ENCODE measurements at places on chromosomes 2 and 18. TPM values are rescaled to one million over a fixed set of nuclear protein-coding genes. Genes with fewer than 3 reads are reported as not detected.

GRCh38 chr2:8486141-8486540, 195.7 kb upstream of the ID2 start:
- no peak for DNase-seq

DNA sequence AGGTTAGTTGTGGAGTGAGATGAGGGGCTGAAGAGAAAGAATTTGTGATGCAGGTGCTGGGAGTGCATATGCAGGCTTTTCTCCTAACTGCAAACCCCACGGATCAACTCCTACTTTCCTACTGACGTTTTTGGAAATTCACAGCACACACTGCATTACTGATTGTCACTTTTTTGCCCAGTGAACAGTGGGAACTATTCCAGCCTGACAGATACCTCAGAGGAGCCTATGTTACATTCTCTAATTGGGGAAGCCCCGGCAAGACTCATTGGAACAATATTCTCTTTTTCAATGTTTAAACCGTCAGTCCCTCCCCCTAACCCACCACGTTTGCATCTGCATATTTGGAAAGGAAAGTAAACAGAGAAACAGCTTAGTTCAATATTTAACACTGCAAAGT, 126.2 kb downstream of the DPP4 start:
- DNase-seq: no peak

GRCh38 chr2:57461624-57462023, 585.0 kb upstream of the VRK2 start:
- DNase-seq: no peak

DNA sequence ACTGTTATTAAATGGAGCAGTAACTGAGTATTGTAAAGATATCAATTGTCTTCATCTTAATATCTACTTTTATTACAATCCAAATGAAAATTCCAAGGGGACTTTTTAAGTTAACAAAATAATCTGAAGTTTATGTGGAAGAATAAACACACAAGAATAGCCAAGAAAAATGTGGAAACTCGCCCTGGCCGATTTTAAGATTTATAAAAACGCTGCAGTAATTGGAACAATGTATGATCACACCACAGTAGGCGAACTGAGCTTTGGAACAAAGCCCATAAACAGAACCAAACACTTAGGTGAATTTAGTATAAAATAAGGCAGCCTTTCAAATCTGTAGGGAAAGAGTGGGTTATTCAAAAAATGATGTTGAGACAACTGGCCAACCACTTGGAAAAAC, 96.3 kb downstream of the ANTXR1 start:
- DNase-seq: no peak

- DNase-seq: peak; percentile 82
Measured at GRCh38 chr2:112706170-112706664, 14.6 kb upstream of the NT5DC4 start.

DNA sequence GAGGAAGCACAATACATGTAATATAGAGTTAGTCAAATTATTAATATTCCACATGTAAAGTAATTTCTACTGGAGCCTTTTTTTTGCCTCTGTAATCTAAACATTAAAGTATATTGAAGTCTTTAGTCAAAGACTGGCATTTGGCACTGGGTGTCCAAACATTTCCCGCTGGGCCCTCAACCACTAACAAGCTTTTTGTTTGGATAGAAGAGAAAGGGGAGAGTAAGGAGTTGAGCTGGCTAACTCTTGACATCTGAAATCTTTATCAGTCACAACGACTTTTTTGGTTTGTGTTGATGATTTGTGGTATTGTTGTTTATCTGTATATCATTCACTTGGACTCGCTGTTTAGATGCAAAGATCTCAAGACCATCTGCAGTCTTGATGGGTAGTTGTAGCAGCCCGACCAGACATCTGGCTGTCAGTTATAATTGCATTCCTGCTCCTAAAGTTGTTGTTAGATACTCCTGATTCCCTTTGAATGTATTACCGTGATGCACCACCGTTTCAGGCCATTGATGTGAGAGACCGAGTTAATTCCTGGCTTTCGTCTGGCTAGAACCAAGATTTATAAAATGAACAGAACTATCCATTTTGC, 379.6 kb downstream of the MTX2 start:
- no peak for DNase-seq

DNA sequence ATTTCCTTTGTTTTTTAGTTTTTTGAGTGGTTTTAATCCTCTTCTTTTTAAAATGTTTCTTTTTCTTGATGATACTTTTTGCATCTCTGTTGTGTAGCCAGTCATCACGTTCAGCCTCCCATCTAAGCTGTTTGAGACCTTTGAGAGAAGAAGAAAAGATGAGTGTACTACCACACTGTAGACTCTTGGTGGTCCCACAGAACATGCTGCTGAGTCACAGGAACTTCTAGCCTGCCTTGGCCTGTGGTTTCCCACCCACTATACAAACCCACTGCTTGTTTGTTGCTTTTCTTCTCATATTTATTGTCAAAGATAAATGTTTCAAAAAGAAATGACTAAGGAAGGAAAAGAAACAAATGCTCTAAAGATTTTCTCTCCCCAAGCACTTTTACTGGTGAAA, 5.5 kb downstream of the CEBPZOS start:
- no peak for DNase-seq

DNA sequence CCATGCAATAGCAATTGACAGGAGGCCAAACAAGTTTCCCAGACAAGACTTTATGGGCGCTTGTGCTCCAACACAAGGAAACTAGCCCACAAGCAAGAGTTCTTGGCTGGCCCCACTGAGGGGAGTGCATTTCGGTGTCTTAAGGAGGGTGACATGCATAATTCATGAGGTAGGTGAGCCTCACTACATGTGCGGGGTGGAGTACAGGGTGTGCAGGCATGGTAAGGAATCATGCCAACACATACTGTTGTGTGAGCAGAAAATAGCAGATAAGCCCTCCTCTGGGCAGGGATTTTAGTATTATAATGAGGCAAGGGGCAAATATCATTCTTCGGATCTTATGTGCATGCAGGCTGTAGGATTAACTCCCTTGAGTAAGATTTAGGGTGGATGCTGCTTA, 78.7 kb upstream of the SLC1A4 start:
- no peak for DNase-seq

DNA sequence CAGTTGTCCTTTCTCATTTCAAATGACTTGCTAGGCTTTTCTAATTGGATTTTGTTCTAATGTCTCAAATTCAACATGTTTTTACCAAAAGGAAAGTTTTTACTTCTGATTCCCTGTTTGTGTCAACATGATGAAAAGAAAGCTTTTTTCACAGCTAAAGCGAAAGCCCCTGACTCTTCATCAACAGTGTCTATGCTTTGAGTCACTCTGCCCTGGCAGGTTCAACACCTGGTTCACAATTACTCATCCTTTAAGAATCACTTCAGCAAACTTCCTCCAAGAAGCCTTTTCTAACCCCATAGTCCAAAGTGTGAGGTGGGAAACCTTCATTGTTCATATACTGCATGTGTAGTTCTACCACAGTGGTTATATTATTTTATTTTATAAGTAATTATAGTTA, 7.6 kb upstream of the DSG2 start:
- no peak for DNase-seq

DNA sequence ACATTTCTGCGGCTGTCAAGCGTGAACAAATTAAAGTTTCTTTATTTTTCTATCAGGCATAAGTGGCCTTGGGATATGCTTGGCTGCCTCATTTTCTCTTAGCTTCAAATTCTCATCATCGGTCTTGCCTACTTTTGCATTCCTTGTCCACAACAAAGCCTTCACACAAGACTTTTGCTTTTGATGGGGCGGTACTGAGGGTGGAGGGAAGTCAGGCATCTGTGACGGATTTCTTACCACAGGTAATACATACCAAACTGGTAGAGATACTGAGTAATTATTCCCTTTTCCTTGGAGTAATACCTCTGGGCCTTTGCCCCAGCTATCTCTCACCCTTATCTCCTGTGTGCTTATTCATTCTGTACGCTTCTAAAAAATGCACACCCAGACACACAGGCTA, 468.3 kb upstream of the RGPD4 start:
- no peak for DNase-seq

- no peak for DNase-seq
Measured at GRCh38 chr18:23373570-23373969, 79.5 kb upstream of the RIOK3 start.

Gene GPR39
- not detected for total RNA-seq

DNA sequence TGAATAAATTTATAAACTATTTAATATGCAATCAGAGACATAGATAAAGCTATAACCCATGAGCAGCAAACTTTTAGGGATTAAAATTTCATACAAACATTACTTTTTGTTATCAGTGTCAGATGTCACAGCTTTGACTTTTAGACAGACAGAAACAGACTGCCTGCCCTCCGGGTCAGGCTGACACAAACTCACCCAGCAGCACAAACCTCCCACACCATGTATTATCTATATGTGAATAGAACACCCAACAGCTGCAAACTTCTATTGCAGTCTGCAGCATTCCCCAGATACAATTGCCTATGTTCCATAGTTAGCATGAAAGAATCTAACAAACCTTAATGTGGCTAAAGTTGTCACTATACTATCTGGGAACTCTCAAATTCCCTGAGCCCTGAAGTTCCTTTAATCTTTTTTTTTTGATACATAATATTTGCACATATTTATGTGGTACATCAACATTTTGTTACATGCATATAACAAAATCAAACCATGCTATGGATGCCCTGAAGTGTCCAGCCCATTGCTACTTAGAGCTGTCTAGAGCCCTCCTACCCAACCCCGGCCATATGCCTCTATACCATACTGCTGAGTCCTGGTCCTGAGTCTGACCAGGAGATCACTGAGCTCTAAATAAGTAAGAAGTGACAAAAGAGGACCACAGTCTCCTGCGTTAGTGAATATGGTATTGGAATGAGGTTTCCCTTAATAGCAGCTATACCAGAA, 214.4 kb downstream of the ZNF385B start:
- DNase-seq: no peak

DNA sequence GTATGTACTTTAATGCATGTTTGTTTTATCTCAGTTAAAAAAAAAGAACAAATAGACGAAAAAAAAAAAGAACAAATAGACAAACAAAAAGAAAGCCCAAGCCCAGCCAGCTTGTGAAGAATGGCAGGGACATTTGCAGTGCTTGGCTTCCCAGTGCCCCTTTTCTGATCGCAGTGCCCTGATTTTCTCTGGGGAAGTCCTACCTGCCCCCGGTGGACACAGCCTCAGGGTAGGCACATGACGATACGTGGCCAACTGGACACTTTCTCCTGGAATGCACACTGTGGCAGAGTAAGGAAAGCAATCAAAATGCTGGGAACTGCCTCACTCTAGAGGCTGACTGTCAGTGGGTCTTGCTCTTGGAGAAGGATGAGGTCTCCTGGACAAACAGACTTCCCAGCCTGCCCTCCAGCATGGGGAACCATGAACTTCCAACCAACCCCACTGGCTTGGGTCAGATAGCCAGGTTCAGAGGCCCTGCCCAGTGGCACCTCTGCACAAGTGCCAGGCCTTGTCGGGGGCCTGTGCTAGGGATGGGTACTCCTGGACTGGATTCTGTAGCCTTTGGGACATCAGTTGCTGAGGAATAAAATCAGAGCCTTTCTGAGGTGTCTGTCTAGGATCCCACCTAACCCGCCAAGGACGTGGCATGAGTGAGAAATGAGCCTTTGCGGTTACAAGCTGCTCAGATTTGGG, 76.7 kb downstream of the INHBB start:
- DNase-seq: no peak

DNA sequence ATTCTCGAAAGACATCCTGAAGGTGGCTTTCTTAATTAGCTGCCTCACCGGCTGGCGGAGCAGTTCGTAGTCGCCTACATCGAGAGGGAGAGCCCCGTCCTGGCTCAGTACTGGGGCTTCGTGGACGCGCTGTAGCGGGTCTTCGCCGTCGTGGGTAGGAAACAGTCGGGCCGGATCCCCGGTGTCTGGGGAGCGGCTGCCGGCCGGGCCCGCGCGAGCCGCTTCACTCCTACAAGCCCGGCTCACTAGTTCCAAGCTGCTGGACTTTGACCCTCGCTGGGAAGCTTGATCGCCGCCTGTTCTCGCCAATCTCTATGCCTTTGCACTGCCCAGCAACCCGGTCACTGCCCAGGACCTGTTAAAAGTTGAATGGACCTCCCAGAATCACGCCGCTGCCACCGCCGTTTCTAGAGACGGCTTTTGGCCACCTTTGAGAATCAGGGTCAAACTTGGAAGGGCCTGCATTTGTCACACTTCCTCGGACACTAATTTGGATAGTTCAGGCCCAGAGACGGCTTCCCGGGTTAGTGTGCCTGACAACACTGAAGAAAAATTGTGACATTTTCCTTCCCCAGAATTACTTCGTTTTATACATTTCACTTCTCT, 41.4 kb upstream of the AKAIN1 start:
- no peak for DNase-seq

Gene DTNA
- total RNA-seq: not detected

GRCh38 chr2:230898016-230898712, 26.9 kb downstream of the GPR55 start:
- DNase-seq: no peak

GRCh38 chr2:192026059-192026824, 168.5 kb downstream of the TMEFF2 start:
- DNase-seq: no peak

- peak; percentile 40 for DNase-seq
Measured at GRCh38 chr18:9792565-9793245, 84.6 kb downstream of the RAB31 start.

Gene C2orf66
- total RNA-seq: 0.17 TPM

DNA sequence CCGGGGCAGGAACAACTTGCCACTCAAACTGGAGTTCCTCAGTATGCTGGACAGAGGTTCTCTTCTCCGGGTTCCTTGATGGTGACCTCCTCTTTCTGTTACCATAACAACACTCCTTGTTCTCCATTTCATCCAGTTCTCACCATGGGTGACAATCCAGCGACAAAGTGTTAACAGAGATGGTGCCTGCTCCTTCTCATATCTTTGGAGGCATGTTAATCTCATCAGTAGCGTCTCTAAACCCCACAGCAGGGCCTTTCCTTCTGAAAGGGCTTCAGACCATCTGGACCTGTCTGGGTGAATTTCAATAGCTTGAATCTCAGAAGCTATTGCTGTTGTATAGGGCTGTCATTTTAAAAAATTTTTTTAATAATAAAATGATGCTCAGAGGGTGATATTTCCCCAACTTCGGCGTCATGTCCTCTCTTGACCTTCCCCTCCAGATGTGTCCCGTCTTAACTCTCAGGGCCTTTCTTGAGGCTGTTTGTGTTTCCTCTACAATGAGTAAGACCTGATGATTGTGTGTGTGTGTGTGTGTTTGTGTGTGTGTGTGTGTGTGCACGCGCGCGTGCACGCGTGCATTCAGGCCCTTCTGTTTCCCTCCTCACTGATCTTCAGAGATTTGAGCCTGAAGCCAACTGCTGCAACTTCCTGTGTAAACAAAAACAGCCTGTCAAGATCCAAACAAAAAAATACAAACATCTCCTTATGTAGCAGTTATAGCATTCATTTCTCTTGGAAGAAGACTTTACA, 24.3 kb upstream of the CETN1 start:
- DNase-seq: no peak

DNA sequence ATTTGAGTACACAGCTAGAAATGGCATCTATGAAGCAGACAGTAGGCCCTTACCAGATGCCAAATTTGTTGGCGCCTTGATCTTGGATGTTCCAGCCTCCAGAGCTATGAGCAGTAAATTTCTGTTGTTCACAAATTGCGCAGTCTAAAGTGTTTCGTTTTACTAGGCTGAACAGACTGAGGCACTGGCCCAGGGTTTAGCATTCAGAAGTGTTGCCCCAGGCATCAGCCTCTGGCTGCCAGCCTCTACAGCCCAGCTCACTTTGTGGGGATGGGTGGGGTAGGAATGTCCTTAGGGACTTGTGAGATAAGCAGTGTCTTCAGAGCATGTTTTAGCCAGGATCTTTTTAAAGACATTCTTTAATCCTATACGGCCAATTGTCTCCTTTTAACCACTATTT, 51.5 kb upstream of the MGAT5 start:
- DNase-seq: no peak

- DNase-seq: no peak
Measured at GRCh38 chr2:18833941-18834340, 244.6 kb upstream of the NT5C1B start.

Gene LYG1
- 2.4 TPM for total RNA-seq

Gene RPRM
- total RNA-seq: not detected

Gene RUFY4
- 3.0 TPM for total RNA-seq

All from activated naive CD8-positive, alpha-beta T cell treated with anti-CD3 and anti-CD28 coated beads, Interleukin-2, amount 10 ng/mL, durations not matched to agents 7 days and 5 days (primary cell).